ENCODE measurements at places on chromosomes 5 and 9.

DNA sequence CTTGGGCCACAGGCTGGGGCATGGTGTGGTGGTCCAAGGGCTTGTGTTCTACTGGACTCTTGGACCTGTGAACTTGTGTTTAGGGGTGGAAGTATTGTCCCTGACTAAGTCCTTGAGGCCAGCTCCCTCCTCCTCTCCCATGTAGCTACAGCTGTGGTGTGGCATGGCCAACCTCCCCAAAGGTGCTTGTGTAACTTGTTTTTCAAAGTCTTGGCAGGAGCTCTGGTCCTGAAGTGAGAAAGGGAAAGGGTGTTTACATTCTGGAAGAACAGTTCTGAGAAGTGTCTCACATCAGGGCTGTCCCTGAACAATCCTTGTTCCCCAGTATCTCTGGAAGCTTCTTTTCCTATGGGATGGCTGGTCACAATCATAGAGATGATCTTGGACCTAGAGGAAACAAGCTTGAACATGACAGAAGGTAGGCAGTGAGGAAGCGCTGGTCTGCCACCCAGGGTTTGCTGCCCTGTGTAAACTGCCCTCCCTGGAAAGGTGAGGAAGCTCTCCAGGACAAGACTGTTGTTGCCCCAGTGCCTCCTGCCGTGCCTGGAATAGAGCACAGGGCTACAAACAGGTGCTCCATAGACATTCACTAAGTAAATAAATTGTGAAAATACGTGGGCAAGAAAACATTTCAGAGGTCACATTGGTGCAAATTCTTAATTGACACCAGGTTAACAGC is 64.6 kb upstream of the KLF9 start:
- DNase-seq = peak; percentile 27

- no peak for DNase-seq
Measured at GRCh38 chr5:64166201-64166959, 737 bp downstream of the RNF180 start.

GRCh38 chr5:146851133-146851532 is 27.4 kb downstream of the PPP2R2B start:
- no peak for DNase-seq

DNA sequence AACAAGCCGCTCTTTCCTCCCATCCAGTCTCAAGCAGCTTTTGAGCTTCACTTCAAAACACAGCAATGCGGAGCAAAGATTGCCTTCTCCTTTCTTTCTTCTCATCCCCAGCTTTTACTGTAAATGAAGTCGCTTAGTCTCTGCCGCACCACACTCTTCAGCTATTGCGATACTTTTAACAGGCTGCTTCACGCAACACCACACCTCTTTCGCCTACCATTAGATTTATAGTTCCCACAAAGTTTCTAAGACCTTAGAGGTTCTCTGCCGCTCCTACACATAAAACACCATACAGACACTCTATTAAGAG is 711 bp downstream of the PGGT1B start:
- peak; percentile 65 for DNase-seq

- no peak for DNase-seq
Measured at GRCh38 chr9:5468850-5469249, 18.5 kb downstream of the CD274 start.

DNA sequence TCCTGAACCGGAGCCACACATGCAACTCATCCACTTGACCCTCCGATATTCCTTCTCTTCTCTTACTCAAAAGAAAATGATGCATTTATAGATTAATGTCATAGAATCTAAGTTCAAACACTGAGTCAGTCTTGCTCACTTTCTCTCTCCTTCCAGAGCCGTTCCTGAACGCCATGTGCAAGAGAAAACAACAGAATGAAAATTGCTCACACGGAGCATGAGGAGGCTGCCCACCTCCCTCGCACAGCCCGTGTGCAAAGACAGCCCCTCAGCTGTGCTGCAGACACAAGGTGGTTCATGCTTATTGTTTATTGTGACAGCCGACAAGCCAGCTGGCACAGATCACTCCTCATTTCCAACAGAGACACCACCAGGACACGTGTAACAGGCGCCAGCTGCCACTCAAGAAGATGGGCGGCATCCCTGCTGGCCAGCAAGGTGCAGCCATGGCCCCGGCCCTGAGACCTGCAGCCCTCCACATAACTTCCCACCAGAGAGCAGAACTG is 290.8 kb downstream of the GLIS3 start:
- DNase-seq = peak; percentile 39

DNA sequence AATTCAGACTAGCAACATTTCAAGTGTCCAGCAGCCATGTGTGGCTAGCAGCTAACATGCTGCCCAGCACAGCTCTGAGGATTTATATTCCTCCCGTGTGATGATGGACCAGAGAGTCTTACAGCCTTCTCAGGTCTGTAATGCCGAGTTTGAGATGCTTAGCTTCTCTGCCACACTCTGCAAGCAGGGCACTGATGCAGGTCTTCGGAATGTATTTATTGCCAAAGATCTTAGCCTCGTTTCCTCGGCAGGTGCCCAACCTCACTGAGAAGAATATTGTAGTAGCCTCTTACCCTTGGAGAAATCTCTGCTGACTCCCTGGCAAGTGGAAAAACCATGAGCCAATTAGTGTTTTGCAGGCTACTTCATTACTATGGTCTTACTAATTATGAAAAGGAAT is 3.7 kb upstream of the RAI14 start:
- DNase-seq = peak; percentile 15

GRCh38 chr5:118937393-118938061 is 50.8 kb downstream of the DTWD2 start:
- DNase-seq = no peak

DNA sequence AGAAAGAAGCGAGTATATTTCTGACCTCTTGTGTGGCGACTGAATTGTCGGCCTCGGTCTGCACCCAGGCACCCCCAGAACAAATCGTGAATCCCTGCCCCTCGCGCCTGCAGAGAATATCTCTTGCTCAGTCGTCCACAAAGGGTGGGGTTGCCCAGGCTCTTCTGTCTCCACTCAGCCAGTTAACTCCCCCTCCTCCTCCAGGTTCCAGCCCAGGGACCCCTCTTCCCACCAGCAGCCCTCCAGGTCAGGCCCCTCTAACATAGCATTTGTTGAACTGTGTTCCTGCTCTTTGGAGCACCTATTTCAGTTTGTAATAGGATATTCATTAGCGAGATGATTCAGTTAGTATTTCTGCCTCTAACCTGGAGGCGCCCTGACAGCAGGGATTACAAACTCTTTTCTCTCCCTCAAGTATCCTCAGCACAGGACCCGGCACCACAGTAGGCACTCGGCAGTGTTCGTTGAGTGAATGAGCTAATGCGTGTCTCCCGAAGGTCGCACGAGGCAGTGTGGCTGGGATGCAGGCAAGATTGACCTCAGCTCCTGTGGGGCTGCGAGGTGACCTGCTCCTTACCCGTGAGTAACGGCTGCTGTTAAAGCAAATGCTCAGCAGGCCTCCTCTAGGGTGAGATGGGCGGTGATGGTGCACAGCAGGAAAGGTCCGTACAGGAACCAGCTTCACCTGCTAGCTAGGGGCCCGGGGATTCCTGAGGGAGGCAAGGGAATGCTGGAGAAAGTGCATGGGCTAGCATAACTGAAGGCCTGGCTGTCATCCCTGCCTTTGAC is 25.8 kb downstream of the ZBTB34 start:
- DNase-seq = no peak

GRCh38 chr9:37559855-37560592 is 16.2 kb downstream of the FBXO10 start:
- DNase-seq = no peak

- DNase-seq = no peak
Measured at GRCh38 chr5:12876541-12877298, 972.5 kb upstream of the CTNND2 start.

DNA sequence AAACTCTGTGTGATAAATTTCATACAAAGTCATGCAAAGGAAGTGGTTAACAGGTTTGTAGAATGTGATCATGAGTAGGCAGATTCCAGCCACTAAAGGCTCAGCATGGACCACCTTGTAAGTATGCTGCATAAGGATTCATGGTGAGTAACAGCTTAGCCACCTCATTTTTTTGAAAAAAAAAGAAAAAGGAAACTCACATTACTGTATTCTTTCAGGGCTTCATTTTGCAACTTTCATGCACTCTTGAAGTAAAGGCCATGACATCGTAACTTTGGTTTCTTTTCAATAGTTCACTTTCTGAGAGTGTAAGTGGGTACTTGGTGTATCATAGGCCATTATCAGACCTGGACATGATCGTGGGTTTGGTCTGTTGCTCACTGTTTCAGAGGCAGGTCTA is 175.1 kb downstream of the PCSK1 start:
- DNase-seq = peak; percentile 89

DNA sequence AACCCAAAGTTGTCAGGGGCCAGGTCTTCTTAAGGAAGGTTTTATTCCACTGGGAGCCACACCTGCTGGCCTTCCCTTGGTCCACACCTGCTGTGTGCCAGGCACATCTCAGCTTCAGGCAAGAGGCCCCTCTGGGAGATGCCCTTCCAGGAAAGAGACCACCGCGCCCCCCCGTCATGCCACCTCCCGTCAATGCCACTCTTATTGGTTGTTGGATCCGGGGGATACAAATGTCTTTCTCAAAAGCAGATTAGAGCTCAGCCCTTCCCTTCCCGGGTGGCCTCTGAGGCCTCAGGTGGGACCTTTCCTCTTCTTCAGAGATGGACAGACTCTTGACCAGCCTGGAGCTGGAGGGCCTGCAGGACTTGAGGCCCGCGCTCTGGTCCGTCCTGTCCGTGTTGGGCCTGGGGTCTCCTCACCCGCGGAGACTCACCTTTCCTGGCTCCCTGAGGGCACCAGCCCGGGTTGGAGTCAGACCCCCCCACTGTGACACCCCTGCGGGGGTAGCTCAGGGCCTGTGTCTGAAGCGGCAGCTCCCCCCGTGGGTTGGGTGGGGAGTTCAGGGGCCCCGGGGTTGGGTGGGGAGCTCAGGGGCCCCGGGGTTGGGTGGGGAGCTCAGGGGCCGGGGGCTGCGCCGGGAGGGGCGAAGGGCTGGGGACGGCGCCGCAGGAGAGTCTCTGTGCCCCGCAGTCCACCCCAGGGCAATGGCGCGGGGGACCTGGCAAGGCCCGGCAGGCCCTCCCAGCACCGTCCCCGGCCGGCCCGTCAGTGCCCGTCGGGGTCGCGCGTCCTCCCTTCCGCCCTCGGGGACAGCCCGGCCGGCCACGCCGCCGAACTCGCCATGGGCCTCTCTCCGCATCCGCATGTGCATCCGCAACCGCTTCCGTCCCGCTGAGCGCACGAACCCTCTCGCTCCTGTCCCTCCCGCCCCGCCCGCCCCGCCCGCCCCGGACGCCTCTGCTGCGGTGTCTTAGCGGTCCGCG is 3.7 kb upstream of the SLC9A3 start:
- no peak for DNase-seq

- DNase-seq = no peak
Measured at GRCh38 chr5:115531380-115531779, 13.2 kb downstream of the FEM1C start.

GRCh38 chr5:24598956-24599355 is 45.8 kb downstream of the CDH10 start:
- no peak for DNase-seq

- DNase-seq = no peak
Measured at GRCh38 chr5:168877132-168877892, 298.1 kb upstream of the PANK3 start.

DNA sequence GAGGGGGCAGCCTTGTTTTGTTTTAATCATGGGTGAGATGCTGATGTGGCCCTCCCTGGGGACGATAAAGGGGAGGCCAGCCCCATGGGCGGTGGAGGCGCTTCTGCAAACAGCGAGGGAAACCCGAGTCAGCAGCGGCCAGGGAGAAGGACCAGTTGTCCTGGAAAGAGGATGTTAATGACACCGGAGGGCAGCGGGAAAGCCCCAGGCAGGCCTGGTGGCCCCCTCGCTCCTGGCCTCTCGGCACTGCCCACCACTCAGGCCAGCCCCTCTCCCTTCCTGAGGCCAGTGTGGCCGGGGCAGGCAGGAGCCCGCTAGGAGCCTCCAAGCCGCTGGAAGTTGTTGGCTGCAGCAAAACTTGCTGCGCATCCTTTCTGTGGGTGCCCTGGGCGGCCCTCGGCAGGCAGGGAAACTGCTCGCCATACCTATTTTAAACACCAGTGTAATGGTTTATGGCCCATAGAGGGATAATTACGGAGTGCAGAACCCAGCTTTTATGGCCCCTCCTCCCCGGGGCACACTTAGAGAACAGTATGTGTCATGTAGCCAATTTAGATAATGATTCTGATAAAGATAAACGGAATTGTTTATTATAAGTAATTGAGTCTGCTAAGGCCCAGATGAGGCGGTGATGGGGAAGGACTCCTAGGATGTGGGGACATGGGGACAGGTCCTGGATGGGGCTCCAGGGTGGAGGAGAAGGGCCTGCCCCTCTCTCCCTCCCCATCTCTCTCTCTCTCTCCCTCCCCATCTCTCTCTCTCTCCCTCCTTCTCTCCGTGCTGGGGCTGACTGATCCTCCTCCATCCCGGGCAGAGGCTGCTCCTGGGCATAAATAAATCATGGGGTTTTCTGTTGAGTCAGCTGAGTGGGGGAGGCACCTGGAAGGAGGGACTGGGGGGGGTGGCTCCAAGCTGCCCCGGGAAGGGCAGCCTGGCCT is 36.9 kb downstream of the LMX1B start:
- DNase-seq = no peak

- peak; percentile 12 for DNase-seq
Measured at GRCh38 chr5:112862085-112862484, 998 bp downstream of the SRP19 start.

- DNase-seq = no peak
Measured at GRCh38 chr9:5800969-5801738, 31.8 kb downstream of the ERMP1 start.

DNA sequence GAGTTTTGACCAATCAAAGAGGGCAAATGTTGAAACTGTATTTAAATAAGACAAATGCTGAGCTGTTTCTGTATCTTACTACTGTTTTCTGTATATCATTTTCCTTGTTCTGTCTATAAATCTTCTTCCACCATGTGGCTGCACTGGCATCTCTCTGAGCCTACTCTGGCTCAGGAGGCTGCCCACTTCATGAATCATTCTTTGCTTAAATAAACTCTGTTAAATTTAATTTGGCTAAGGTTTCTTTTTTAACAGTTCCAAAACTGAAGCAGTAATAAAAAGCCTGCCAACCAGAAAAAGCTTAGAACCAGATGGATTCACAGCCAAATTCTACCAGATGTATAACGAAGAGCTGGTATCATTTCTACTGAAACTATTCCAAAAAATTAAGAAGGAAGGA is 40.2 kb upstream of the TAS2R1 start:
- DNase-seq = no peak

DNA sequence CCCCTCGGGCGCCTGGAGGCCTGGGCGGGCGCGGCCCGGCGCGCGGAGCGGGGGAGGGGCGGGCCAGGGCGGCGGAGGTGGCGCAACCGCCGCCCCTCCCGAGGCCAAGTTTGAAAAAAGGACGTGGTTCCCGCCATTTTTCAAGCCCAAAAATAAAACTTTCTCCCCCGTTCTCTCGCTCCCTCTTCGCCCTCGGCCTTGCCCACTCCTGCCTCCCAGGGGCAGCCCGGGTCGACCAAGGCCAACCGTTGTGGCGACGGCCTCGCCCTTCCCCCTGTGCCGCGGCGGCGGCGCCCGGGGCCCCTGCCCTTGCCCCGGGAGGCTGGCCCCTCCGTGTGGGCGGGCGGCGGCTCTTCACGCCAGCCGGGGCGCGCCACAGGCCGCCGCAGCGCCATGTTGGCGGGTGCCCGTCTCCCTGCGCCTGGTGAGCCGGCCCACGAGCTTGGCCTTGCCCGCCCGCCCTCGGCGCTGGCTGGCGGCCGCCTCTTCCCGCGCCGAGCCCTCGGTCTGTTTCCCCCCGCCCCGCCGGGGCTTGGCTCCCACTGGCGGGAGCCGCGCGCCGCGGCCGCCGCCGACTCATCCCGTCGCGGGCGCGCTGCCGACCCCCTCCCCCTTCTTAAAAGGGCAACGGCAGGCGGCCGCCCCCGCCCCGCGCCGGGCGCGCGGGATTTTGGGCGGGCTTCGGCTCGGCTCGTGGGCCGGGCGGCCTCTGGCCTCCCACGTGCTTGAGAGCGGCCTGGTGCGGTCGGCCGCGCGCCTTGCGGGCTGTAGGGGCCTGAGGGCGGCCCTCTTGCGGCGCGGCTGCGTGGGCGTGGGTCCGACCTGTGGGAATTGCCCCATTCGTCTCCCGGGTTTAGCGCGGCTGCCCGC is 1.3 kb downstream of the ANP32B start:
- peak; percentile 90 for DNase-seq

Measured in GM23248 (cell line).